ENCODE measurements at places on chromosomes 13 and 19.

- DNase-seq = no peak
Measured at GRCh38 chr13:42400188-42400833, 128.4 kb downstream of the AKAP11 start.

- no peak for DNase-seq
Measured at GRCh38 chr19:18449552-18449951, 11.6 kb upstream of the ISYNA1 start.

DNA sequence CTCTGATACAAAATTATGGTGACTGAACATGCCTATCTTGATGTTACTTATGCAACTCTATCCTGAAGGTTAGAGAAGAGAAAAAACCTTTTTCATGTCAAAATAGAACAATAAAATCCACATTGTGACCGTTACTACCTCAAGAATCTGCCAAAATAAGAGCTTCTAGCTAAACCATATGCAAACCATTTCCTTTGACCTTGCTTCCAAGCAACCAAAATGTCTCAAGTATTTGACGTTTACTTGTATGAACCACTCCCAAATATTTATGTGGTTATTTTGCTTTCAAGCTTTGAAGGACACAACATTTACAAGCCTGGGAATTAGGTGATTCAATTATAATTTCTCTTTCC lies 13.9 kb downstream of the FOXO1 start:
- no peak for DNase-seq

GRCh38 chr19:53466726-53467484 lies 628 bp upstream of the ZNF813 start:
- no peak for DNase-seq

DNA sequence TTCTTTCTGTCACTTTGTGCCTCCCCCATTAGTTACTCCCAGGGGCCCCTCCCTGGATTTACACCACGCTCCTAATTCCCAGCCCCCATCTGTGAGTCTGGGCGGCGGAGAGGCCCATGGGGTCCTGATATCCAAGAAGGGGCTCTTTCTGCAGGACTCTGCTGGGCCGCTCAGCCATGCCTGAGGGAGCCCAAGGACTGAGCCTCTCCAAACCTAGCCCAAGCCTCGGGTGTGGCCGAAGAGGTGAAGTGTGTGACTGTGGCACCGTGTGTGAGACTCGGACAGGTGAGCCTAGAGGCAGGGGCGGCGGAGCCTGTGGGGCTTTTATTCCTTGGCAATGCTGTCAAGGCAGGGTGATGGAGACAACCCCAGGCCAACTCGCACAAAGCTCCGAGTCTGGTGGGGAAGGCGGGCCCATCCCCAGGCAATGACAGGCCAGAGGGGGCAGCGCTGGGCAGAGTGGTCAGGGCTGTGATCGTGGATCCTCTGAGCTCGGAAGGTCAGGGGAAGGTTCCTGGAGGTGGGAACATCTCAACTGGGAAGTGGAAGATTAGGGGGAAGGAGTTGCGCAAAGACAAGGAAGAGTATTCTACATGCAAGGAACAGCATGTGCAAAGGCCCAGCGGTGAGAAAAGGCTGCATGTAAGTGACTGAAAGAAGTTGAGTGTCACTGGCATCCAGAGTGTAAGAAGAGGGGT lies 1.6 kb downstream of the PLEKHG2 start:
- DNase-seq = no peak

GRCh38 chr19:54282686-54283470 lies 2.0 kb upstream of the LILRB2 start:
- no peak for DNase-seq

- DNase-seq = no peak
Measured at GRCh38 chr19:5575590-5575989, 7.8 kb upstream of the TINCR start.

GRCh38 chr19:47341734-47342133 lies 7.4 kb upstream of the DHX34 start:
- DNase-seq = no peak

DNA sequence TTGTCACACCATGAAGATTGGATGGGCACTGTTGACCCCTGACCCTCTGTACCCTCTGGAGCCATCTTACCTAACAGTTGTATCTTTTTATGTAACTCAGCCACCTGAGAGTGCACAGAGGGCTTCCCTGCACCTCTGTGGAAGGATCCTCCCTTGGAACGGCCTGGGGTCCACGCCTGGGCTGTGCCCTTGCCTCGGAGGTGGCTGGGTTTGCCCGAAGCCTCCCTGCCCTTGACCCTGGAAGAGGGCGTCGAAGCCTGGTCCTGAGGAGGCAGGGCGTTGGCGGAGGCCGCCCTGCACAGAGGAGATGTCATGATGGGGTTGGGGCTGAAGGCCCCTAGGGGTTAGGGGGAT lies 241 bp downstream of the ODAD3 start:
- DNase-seq = no peak

DNA sequence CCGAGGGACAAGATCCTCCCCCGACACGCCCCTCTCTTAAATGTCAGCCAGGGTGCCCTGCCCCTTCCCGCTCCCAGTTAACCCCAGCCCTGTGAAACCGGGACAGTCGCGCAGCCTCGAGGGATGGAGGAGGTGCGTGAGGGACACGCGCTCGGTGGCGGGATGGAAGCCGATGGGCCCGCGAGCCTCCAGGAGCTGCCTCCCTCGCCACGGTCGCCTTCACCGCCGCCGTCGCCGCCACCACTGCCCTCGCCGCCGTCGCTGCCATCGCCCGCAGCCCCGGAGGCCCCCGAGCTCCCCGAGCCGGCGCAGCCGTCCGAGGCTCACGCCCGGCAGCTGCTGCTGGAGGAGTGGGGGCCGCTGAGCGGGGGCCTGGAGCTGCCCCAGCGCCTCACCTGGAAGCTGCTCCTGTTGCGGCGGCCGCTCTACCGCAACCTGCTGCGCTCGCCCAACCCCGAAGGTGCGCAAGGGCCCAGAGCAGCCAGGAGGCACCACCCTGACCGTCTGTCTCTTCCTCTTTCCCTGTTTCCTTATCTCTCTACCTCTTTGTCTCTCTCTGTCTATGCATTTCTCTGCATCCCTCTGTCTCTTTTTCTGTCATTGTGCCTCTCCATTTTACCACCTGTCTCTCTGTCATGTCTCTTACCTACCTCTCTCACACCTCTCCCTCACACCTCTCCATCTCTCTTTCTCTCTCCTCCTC lies at the start of gene NCCRP1:
Gene NCCRP1, plus strand, starts transcription at position 105 of the 703 bp plus-strand sequence. Its CDS starts 19 bp downstream, at position 124.
- no peak for DNase-seq

GRCh38 chr13:99959540-99960230 lies 11.9 kb downstream of the ZIC5 start:
- DNase-seq = no peak

DNA sequence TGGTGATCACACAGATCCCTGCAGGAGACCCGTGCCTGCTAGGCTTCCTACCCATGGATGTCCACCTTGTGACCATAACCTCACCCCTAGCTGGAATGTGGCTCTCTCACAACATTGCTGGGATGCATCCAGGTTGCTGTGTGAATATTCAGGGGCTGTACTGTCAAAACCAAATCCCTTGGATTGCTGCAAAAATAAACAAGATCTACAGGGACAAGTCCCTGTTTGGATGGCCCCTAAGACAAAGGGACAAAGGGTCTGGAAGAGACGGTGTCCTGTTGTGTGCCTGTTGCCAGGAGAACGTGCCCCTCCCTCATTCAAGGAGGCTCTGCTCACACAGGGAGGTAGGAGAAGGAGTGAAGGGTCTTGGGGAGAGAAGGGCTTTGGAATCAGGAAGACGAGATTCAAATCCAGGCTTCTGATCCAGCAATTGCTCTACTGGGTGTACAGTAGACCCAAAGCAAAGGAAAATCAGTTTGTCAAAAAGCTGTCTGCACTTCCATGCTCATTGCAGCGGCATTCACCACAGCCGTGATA lies 89.2 kb upstream of the WASF3 start:
- no peak for DNase-seq

- DNase-seq = no peak
Measured at GRCh38 chr19:45468803-45469131, 971 bp downstream of the FOSB start.

- DNase-seq = no peak
Measured at GRCh38 chr19:40810160-40810559, 11.2 kb downstream of the EGLN2 start.

- DNase-seq = no peak
Measured at GRCh38 chr13:23161481-23161825, 19.3 kb upstream of the SGCG start.

GRCh38 chr19:13633109-13633508 lies 126.8 kb upstream of the CACNA1A start:
- DNase-seq = no peak

GRCh38 chr13:69935043-69935442 lies 172.6 kb upstream of the ATXN8OS start:
- DNase-seq = no peak

DNA sequence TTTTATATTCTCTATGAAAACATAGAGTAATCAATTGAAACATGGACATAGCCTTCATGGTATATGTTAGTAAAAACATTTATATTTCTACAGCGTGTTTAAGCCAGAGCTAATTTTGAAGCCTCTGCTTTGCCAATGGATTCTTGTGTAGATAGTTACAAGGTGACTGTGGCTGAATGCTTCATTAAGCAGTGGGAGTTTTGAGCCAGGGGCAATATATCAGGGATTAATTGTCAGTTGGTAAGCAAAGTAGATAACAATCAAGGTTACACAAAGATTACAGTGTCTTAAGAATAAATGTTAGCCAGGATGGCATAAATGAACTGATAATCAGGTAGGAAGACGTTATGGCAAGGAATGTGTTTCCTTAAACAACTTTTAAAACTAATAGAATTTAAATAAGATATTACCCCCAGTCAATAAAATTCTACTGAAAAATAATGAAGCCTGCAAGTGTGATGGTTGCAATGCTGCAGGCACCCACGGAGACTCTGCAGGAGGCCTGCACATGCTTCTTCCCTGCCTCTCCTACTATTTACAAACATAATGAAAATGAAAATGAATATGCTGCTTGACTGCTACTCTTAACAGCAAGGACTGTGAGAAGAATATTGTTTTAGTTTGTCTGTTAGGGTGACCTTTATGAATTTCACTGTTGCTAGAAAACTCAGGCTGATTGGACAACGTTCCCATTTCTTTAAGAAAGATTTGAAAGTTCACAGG lies 588.5 kb downstream of the GPC5 start:
- DNase-seq = no peak

DNA sequence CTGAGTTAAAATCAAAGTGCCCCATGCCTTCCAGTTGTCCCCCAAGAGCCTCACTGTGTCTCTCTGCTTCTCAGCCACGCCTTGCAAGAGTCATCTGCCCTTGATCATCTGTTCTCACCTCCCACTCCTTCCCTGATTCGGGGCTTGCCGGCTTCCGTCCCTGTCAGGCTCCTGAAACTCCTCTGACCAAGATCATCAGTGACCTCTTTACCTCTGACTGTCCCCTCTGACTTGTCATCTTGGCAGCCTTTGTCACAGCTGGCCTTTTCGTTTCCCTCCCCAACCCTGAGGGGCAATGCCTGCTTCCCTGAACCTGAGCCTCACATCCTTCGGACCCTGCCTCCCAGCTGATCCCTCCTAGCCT lies 66.3 kb downstream of the MAP4K1 start:
- DNase-seq = peak; percentile 50

- DNase-seq = no peak
Measured at GRCh38 chr19:10976131-10976892, 15.5 kb downstream of the SMARCA4 start.

- no peak for DNase-seq
Measured at GRCh38 chr13:45828256-45828968, 23.1 kb downstream of the SIAH3 start.

DNA sequence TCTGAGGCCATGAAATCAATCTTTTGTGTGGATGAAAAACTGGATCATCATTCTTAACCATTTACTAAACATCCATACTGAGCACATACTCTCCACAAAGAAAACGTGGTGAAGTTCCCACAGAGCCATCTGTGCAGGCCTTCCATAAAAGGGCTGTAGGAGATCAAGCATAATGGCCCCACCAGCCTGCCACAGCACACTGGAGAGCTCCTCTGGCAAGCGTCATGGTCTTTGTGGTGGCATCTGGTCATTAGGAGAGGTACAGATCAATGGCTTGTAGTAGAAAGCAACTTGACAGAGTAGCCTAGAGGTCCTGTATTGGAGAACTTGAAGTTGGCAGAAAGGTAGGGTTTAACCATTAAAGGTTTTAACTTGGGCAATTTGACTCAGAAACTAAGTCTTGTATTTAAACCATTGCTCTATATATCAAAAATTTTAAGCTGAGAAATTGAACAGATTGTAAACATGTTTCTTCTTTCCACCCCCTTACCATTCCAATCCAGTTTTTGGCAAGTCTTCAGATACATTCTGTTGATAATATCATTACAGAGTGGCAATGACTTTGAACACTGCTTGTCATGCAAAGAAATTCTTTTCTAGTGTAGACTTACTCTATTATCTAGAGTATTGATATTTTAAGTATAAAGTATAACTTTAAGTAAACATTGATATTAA lies 128.3 kb downstream of the LMO7 start:
- no peak for DNase-seq

GRCh38 chr13:27923794-27924528 lies 4.2 kb downstream of the PDX1 start:
- DNase-seq = no peak

DNA sequence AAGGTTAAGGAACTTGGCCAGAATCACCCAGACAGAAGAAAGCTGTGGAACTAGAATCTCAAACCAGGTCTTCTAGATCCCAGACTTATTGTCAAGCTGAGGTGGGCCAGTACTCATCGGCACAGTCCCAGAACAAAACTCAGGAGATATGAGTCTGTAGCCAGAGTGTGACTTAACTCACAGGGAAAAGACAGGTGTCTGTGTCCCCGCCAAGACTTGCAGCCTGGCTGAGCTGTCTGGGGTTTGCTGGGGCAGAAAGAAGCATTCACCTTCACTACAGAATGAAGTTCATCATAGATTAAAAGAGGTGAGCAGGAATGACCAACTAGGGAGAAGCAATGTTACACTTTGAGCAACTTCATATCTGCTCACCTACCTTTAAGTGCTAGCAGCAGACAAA lies 257.2 kb downstream of the FOXO1 start:
- DNase-seq = no peak

DNA sequence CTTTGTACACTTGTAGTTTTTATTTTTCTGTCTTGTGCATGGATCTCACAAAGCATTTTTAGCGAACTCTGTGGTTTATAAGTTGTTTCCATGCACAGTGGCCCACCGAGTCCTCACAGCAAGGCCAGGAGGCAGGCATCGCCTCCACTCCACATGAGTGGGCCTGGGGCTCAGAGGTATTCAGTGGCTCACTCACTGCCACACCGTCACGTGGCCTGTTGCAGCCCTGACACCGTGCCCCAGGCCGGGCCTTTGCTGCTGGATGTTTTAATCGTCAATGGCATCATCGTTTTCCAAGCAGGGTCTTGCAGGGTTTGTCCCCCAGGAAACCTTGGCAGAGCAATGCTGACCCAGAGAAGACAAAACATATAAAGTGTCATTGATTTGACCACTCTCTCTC lies 59.8 kb downstream of the SPACA7 start:
- no peak for DNase-seq

- DNase-seq = no peak
Measured at GRCh38 chr13:95083758-95084157, 217.5 kb downstream of the ABCC4 start.

- peak; percentile 64 for DNase-seq
Measured at GRCh38 chr13:42420304-42420703, 148.4 kb downstream of the AKAP11 start.

- DNase-seq = peak; percentile 56
Measured at GRCh38 chr19:44657211-44657921, 13.7 kb downstream of the PVR start.

Measured in stimulated activated CD4-positive, alpha-beta T cell treated with anti-CD3 and anti-CD28 coated beads, TNF-alpha, amount 100 ng/mL, for 48 hours (primary cell).